ENCODE measurements at places on chromosomes 7 and 10.

- no peak for DNase-seq
Observed at GRCh38 chr7:158887594-158887993, 31.2 kb downstream of the DYNC2I1 start.

DNA sequence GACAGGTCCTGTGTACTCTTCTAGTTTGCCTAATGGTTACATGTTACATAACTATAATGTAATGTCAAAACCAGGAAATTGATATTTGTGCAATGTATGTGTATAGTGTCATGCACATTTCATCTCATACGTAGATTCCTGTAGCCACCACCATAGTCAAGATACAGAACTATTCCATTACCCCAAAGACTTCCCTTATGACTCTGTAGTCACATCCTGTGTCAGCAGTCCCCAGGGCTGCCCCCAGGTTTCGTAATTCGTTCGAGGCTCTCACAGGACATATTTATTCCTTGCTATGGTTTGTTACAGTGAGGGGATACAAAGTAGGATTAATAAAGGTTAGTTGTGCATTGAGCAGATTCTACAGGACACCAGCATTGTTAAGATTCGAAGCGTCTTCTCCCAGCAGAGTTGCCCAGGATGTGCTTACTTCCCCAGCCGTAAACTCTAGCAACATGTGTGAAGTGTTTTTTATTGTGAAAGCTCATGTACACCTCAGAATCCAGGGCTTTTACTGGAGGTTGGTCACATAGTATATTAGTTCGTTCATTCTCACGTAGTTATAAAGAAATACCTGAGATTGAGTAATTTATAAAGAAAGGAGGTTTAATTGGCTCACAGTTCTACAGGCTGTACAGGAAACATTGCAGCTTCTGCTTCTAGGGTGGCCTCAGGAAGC is 18.6 kb downstream of the RABGEF1 start:
- no peak for DNase-seq

DNA sequence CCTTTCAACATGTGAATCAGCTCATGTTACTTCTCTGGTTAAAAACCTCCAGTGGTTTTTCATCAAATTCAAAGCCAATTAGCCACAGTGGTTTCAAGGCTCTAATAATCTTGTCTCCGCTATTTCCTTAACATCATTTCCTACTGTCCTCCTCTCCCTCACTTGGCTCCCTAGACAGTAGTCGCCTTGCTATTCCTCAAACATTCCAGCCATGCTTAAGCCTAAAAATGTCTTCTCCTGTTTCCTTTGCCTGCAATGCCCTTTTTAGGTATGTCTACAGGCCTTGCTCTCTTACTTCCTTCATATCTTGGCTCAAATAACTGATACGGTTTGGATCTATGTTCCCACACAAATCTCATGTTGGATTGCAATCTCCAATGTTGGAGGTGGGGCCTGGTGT is 779.4 kb upstream of the LRRN3 start:
- DNase-seq: no peak

GRCh38 chr7:140512317-140513000 is 33.2 kb upstream of the MKRN1 start:
- DNase-seq: peak; percentile 81

GRCh38 chr10:84739641-84740040 is 411.3 kb downstream of the CCSER2 start:
- DNase-seq: no peak

DNA sequence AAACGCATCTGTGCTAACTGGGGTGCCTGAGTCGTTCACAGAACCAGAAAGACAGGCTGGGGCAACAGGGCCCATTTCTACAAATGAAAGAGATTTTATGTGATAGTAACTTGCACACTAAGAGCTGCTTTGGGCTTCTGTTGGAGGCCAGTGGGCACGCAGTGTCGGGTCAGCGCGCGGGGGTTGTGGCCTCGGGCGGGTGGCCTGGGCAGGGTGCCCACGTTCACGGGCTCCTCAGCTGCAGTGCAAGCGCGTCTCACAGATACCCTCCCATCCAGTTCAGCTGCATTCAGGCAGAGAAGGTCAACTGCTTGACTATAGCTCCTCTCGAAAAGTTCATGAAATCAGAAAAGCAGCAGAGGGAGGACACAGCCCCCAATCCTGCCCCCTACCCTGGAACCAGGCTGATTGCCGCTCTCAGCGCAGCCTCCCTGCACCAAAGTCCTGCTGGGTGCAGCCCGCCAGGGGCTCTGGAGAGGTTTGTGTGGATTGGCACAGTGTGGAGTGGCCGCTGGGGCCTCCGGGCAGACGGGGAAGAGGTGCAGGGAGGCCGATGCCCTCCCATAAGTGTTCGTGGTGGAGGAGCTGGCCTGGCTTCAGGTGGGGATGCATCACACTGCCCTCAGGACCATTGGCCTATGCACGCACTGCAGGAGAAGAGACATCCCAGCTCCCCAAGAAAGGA is 582.8 kb downstream of the TCERG1L start:
- DNase-seq: no peak

DNA sequence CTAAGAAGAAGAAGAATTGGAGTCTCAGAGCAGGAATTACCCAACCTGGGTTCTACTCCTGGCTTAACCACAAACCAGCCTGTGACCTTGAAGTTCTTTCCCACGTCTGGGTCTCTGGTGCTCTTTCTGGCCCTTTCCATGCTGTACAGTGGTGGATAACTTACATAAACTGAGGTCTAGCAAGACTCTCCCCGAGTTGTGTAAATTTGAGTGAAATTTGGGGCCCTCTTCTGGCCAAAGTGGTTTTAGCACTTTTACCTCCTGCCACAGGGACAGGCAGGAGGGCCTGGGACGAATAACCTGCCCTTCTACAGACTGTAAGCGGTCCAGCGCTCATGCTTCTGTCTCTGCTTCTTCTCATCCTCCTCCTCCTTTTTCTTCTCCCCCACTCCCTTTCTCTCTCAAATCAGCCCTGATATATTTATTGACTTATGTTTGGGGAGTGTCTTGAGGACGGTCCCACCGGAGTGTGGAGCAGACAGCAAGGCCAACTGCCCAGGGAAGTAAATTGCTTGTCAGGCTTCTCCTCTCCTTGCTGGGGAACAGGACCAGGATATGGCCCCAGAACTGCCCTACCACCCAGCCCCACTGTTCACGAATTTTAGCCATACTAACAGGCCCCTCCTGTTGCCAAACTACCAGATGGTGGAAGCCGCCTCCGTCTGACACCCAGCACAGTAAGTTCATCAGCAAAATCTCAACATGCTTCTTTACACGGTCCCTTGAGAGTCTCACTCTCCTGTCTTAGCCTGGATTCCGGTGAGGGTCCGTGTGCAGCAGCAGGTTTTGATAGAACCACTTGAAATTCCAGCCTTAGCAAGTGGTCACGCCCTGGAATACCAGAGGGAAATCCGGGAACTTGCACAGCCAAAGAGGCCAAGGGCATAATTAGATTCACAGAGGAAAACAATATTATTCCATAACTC is 4.0 kb upstream of the SH3PXD2A start:
- DNase-seq: peak; percentile 59

DNA sequence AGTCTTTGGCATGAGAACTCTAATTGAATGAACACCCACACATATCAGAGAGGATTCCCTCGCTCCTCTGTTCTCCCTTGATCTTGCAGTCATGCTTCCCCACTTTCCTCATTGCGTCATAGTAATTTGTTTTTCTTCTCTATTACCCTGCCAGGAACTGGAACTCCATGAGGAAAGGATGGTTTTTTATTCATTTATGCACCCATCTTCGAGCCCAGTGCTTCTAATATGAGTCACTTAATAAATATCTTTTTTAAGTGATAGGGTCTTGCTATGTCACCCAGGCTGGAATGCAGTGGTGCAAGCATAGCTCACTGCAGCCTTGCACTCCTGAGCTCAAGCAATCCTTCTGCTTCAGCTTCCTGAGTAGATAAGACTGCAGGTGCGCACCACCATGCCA is 83.5 kb downstream of the OTUD1 start:
- no peak for DNase-seq

- no peak for DNase-seq
Observed at GRCh38 chr7:98362517-98362916, 38.4 kb downstream of the BAIAP2L1 start.

DNA sequence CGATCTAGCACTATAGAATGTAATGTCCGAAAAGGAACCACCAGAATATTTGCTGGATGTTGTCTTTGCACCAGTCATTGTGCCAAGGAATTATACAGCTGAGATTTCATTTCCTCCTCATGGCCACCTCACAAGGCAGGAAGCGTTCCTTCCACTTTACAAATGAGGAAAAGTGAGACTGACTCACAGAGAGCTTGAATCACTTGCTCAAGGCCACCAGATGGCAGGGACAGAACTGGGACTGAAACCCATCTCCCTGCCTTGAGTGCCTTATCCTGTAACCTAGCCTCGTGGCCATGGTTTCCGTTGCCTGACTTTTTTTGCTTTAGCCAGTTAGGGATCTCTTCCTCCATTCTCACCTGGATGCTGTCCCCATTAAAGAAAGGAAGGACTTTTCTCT is 44.7 kb upstream of the PDZD8 start:
- DNase-seq: no peak

GRCh38 chr7:747186-747585 is 20.1 kb upstream of the PRKAR1B start:
- DNase-seq: no peak

GRCh38 chr10:86349474-86349873 is 17.1 kb downstream of the GRID1 start:
- no peak for DNase-seq

DNA sequence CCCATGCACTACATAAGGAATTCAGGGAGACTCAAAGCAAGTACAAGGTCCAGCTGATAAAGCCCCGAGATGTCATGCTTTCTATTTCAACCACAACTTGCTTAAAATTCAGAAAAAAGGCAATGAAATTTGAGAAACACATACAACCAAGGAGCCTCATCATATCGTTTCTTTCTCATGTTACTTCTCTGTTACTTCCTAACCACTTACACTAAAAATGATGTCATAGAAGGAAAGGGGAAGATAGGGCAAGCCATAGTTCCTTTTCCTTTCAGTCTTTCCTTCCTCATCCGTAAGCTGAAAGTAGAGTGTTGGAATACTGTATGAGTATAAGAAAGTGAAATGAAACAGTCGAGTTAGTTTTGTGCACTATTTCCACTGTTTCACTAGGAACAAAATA is 27.9 kb upstream of the CDK14 start:
- DNase-seq: no peak

- no peak for DNase-seq
Observed at GRCh38 chr7:21867226-21867625, 78.5 kb downstream of the CDCA7L start.

DNA sequence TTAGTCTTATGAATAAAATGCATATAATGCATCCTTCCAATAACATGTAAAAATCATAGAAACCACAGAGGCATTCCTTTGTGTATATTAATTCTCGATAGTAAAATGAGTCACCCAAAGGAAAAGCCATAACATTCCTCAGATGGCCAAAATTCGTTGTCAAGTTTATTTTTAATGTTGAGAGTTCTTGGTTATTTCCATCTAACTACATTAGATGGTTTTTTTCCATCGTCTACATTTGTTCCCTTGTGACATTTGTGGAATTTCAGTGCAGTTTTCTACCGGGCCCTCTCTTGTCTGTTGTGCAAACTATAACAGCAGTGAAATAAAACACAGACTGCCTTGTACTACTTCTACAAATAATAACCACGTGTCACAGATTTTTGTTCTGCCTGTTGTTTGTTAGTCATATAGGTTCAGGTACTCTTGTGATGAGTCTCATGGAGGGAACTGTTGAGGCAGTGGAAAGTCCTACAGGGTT is 54.7 kb upstream of the CCAR1 start:
- no peak for DNase-seq

GRCh38 chr10:70940834-70941568 is 52.6 kb upstream of the PCBD1 start:
- DNase-seq: peak; percentile 5

GRCh38 chr10:44316187-44316921 is 68.5 kb downstream of the CXCL12 start:
- DNase-seq: no peak

DNA sequence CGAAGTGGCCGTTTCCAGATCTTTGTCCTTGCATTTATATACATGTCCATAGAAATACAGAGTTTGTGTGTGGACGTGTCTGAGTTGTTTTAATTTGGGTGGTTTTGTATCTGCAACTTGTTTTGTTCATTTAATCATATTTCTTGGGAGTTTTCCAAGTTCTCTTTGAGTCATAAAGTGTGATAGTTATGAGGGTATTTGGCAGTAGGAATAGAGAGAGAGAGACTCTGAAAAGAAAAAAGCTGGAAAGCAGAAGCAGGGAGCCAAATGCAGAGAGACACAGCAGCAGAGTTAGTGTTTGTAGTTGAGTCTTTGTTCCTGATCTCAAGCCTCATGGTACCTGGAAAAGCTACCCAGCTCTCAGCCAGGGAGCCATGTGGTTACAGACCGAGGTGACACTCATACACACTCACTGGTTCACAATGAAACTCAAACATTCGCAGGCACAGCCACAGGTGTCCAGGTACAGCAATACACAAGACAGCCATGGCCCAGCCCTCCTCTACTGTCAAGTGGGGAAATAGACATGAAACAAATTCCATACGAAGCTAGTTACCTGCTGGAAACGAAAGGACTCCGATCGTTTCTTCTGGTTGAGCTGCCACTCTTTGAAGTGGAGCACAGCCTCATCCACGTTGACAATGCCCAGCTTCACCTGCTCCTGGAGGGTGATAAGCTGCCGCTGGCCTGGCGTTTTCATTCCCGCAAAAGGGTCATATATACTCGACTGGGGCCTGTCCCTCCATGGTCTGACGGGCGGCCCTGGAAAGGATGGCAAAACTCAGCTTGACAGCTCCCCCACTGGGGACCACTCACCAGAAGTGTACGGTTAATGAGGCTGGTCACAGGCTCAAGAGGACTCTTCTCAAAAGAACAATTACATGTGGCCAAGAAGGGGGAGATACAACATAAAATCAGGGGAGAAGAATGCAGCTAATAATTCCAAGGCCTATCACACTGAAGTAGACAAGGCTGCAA is 33.3 kb upstream of the TM9SF3 start:
- DNase-seq: no peak

DNA sequence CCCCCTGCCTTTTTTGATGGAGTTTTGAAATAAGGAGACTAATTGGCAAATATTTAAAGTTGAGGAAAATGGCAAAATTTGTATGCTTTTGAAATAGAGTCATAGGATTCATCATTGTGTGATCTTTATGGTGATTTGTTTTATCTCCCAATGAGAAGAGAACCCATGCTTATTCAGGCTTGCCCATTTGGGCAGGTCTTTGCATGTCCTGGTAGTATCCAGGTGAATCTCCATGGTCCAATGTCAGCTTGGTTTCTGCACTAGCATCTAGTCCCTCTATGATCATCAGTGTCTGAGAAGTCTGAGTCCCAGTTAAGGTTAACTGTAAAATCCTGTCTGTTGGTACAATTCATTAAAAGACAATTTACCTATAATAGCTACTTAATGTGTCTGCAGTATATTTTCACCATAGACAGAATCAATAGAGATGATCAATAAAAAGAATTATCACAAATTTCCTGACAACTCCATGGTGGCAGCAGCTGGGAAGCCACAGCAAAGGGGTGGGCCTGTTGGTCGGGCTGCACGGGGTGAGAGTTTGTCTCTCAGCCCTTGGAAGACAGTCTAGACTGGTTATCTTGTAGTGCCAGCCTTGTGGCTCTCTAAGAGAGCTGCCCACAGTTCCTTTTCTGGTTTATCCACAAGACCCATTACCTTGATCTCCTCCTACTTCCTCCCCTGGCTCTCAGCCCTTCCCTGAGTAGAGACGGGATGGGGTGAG is 22.2 kb upstream of the BMPER start:
- DNase-seq: no peak
